Suppressor macrophage (primary cell): ENCODE measurements at places on chromosomes 7 and 10.

DNA sequence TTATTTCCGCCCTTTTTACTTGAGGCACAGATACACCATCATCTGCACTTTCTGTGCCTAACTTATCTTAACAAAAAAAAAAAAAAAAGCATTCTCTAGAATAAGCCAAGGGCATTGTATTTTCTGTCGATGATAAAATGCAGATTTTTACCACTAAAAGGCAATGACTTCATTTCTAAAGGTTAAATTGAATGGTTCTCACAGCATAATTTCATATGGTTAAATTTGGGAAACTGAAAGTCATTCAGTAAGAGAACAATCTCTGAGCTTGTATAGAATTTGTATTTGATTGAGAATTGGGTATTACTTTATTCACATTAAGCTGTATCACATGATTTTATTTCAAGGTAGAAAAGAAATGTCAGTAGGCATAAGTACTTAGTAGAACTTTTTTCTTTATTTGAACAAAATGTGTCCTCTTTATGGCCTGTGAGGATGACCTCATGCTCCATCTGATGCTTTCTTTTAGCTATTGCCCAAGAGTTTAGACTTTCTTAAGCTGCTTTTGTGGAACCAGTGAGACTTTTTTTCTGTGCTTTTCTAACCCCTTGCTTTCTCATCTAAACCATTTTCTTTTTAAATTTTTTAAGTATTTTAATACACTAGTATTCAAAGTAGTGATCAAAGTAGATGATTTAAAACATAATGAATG, 110.3 kb downstream of the LRRC4 start:
- peak; percentile 78 for DNase-seq

GRCh38 chr10:60473557-60473956, 83.9 kb upstream of the ANK3 start:
- no peak for DNase-seq

DNA sequence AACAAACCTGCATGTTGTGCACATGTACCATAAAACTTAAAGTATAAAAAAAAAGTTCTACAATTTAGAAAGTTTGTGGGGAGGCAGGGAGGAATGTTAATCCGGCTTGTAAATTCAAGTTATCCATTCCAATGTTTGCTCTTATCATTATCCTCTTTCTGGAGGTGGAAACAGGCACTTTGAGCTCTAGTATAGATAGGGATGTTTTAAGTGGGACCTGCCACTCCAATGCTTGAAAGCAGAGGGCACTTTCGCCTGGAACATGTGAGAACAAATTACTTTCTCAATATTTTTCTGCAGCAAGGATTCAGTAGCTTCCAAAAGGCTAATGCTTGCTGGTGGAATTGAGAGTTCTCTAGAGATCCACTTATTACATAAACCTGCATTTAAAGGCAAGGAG, 45.6 kb downstream of the FEZF1 start:
- no peak for DNase-seq

DNA sequence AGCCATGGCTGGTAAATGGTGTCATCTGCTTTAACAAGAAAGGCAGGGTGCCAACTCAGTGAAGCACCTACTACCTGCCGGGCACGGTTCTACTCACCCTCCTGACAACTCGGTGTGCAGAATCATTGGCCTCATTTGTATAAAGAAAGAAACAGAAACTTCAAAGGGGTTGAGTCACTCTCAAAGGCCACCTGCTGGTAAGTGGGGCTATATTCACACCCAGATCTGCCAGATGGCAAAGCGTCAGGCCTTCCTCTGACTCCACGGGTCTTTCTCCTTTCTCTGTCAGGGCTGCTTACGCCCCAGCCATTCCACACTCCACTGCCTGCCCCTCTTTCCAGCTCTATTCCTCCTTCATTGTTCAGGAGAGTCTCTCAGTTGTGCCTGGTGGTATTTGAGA, 309.2 kb downstream of the GFRA1 start:
- no peak for DNase-seq

GRCh38 chr10:70174058-70174741, 3.9 kb upstream of the SAR1A start:
- peak; percentile 81 for DNase-seq

- DNase-seq: peak; percentile 25
These were observed 8.2 kb downstream of the NT5C3A start for GRCh38 chr7:33054261-33054964.

GRCh38 chr10:72423426-72423825, 68.7 kb upstream of the DNAJB12 start:
- no peak for DNase-seq

DNA sequence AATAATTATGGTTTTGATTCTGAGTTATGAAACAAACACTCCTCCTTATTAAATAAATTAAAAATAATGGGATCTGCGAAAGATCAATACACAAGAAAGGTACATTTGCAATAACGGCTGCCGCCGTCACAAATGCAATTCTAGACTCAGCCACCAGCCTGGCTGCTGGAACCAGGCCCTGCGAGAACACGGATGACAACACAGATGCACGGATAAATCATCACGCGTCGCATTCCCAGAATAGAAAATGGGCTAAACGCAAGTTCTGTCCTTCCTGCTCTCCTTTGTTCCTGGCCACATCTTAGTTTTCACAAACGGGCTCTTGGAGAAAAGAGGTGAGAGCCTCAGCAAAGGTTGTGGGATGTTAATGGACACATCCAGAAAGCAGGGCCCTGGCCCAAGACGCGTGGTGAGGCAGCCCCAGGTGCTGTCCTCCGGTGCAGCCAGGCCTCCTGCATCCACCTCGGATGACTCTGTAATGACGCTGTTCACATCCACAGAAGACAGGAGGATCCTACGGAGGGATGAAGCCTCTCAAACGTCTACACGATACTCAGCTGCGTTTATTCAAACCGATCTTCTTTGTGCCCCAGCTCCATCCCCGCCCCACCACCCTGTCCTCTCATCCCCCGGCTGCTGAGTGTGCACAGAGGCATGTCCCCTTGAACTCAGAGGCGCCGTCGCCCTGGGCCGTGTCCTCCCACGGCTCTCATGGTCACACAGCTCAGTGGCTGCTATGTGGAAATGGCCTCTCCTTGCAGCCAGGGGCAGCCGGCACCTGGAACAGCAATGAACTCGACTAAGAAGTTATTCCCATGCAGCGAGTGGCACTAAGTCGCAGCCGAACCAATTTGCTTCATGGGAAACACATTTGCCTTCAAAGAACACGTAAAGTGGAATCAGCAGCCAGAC, 197.9 kb downstream of the PTPRN2 start:
- no peak for DNase-seq

- DNase-seq: no peak
These were observed 7.7 kb upstream of the NT5C3A start for GRCh38 chr7:33070277-33070676.

DNA sequence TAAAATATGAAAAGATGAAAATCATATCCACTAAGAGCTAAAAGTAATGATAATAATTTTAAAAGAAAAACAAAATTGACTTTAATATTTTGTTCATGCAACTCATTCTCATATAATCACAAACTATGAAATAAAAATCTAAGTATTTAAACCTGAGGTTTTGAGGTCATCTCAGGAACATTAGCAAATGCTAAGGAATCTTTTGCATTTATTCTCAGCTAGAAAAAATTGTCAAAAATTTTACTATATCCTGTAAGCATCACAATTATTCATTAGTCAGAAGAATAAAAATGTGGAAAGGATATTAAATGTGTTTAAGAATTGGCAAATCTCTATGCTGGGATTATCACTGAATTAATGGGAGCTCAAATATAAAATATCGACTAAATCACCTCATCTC, 36.8 kb upstream of the TAX1BP1 start:
- DNase-seq: no peak

DNA sequence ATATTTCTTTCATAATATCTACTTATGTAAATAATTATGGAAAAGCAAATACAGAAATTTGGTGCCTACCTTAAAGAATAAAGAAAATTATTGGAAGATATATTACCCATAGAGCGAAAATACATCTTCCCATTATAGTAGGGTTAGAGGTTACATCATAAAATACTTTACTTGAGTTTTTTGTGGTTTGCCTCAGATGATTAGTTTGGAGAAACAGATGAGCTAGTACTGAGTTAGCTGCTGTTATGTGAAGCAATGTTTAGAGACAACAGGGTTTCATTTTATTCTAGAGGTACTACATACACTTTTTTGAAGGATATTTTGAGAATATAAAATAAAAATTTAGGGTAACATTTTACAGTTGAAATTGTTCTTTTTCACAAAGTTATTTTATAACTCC, 2.9 kb upstream of the MLLT10 start:
- no peak for DNase-seq

GRCh38 chr10:112784022-112784461, 166.0 kb upstream of the TCF7L2 start:
- DNase-seq: no peak

- no peak for DNase-seq
These were observed 258.6 kb downstream of the BMPER start for GRCh38 chr7:34163956-34164355.

DNA sequence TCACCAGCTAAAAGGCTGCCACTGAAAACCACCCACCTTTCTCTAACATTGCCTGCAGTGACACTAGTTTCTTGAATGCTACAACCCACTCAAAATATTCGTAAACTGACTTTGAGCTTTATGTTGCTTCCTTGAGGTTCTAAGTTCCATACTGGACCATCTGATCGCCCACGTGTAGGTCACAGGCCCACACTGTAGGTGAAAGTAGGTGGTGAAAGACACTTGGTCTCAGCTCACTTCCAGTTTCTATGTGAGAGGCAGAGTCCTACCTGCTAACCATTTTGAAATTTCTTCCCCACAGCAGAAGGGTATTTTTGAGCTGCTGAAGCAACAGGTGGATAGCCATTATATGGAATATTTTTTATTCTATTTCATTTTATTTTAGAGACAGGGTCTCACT, 97.3 kb downstream of the MYO3A start:
- DNase-seq: no peak

DNA sequence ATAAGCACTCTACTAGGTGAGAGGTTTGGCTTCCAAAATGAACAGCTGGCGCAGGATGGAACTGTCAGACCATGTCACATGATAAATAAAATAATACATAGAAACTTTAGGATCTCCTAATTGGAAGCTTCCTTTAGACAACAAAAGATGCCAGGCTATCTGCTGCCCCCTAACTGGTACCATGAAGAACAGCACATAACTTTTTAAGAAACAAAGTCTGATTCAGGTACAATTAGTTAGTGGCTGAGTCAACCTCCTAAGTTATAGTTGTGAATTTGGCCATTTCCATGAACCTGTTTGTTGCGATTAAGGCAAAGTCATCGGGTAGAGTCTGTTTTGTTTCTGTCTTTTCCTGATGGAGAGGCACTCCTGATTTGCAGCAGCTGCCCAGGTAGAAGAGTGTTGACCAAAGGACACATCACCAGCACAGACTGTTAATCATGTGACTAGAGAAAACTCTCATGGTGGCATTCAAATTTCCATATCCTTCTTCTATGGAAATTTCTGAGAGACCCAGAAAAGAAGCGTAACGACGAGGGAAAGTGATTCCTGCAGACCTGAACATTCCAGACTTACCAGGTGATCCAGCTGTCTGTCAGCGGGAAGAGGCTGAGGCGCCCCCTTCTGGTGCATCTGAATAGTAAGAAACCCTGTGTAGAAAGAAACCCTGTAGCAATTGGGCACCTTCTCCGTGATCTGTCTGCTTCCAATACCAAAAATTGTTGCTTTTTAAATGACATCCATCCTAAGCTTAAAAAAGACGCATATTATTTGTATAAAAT, 8.6 kb upstream of the INHBA start:
- no peak for DNase-seq

DNA sequence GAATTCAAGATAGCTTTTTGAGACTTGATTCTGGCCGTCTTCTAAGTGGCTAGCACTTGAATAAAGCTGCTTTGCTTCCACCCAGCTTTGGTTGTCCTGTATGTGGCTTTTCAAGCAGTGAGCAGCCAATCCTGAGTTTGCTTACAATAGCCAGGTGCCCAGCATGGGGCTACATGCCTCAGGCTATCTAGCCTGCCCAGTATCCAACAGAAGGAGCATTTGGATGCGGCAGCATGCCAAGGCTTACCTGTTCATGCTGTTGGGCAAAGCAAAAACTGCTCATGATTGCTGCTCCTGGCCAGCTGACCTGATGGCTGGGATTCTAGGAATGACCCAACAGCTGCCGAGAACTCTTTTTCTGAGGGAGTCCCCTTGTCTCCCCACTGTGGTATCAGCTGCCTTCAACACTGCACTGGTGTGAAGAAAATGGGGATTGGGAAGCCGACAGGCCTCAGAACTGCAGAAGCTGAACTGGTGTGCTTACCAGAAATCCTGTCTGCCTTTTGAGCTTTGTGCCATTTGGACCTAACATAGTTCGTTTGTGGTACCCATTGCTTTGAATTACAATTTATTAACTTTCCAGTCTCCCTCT, 618.9 kb upstream of the IGFBP3 start:
- no peak for DNase-seq

DNA sequence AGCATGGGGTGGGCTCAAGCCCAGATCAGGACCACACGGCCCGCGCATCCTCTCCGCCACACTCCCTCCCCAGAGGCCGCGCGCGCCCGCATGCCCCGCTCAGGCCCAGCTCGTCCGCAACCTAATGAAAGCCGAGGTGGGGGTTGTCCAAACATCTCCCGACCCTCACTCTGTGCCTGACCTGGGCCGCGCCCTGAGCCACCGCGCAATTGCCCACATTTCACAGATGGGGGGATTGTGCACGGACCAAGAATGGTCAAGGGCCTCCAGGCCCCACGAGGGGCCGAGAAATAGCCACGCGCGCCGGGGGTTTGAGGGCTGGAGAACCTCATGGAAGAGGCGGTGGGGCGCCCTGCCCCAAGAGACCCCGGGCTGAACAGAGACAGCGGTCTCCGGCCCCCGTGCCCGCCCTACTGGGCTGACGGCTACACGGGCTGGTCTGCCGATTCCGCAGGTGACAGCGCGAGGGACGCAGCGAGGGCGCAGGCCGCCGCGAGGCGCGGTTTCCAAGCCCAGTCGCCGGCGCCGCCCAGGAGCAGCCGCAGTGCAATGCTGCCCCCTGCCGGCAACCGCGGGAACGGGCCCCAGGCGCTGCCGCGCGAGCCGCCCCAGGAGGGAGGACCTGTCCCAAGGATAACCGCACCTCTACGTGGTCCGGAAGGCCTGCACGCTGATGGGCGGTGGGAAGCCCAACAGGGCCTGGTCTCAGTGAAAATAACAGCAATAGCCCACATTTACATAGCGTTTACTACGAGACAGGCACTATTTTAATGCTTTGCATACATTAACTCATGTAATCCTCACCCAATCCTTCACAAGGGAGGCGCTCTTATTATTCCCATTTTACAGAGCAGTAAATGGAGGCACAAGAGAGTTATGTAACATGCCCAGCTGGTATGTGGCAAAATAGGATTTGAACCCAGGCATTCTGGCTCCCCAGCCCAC, 10.5 kb upstream of the GRID1 start:
- peak; percentile 85 for DNase-seq

DNA sequence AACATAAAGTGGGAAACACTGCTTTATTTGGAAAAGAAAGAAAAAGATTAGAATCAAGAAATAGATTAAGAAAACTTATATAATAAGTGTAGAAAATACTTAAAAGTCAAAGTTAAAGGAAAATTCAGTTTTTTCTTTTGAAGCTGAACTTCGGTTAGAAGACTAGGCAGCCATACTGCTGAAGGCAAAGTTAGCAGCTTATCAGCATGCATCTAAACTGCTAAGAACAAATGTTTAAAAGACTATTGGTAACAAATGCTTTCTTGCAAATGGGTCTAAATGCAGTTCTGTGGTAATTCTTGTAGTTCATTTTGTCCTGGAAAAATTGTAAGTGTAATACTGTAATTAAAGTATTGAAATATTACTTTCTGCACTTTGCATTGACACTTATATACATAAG, 18.0 kb downstream of the MIOS start:
- DNase-seq: no peak

- peak; percentile 77 for DNase-seq
These were observed 111.3 kb upstream of the CARD11 start for GRCh38 chr7:3154881-3155494.
